GM13977 (cell line): ENCODE measurements at places on chromosomes 2 and 18.
A peak's percentile ranks its signal among the peaks of the same experiment; 100 is the strongest.

- DNase-seq: no peak
These were observed 136.9 kb upstream of the SPOPL start for GRCh38 chr2:138364554-138365162.

- peak; percentile 73 for DNase-seq
These were observed 9.0 kb upstream of the TMBIM1 start for GRCh38 chr2:218301176-218301819.

- DNase-seq: no peak
These were observed 130.6 kb downstream of the AKAIN1 start for GRCh38 chr18:5066380-5066977.

GRCh38 chr2:95018861-95019550 lies 6.5 kb upstream of the MAL start:
- no peak for DNase-seq
